ENCODE measurements at places on chromosomes 1 and 21.

DNA sequence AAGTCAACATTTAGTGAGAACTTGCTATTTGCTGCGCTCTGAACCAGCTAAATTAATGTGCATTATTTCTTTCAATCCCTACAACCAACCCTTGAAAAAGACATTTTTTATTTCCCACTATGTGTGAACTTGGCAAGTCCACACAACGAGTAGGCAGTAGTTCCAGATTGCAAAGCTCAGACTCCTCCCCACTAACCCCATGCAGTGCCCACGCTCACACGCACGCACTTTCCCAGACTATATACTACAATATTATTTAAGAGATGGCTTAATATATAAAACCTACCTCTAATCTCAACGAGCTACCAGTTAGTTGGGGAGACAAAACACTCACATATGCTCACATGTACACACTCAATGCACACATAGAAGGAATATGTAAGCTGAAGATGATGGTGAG is 671.2 kb downstream of the LMO4 start:
- DNase-seq = no peak

DNA sequence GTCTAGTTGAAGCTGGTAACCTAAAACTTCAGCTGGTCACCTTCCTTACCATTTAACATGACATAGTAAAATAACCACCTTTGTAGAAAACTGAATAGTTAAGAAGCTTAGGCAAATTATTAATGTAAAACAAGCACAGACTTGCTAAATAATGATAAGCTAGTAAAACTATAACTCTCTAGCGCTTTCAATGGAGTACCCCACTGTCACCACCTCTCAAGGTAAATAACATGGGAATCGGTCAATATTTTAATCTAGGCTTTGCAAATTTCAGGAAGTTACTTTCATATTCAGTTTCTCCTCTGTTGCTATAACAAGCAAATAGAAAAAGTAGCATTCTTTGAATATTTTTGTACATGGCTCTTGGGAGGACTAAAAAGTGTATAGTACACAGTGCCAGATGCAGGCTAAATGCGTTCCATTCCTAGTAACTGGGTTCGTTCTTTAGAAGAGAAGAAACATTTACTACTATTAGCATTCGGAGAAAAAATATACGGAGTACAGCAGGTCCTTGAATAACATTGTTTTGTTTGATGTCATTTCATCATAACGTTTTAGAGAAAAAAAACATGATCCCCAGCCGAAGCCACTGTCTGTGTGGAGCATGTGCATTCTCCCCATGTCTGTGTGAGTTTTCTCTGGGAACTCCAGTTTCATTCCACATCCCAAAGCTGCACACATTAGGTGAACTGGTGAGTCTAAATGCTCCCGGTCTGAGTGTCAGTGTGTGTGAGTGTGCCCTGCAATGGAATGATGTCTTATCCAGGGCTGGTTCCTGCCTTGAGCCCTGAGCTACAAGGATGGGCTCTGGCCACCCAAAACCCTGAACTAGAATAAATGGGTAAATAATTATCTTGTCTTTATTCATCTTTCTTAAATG is 52.5 kb downstream of the EPRS1 start:
- no peak for DNase-seq

DNA sequence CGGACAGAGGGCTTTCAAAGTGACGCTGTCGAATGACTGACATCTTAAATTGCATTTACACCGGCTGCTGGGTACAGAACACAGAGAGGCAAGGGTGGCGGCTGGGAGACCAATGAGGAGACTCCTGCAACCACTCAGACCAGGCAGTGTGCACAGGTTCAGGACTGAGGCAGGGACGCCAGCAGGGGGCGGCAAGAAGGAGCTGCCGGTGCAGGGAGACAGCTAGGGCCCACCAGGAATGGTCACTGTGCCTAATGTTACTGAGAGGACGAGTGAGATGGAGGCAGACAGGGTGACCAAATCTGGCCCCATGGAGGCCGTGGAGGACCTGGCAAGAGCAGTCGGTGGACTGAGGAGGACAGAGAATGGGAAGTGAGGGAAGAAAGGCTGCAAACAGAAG is 23.5 kb downstream of the GLIS1 start:
- peak; percentile 75 for DNase-seq

- DNase-seq = peak; percentile 86
These were observed 55.8 kb upstream of the SELENON start for GRCh38 chr1:25744140-25744581.

GRCh38 chr1:14519976-14520375 is 78.5 kb upstream of the KAZN start:
- DNase-seq = no peak

- DNase-seq = no peak
These were observed 1.3 kb upstream of the SPRR3 start for GRCh38 chr1:153000294-153000693.

DNA sequence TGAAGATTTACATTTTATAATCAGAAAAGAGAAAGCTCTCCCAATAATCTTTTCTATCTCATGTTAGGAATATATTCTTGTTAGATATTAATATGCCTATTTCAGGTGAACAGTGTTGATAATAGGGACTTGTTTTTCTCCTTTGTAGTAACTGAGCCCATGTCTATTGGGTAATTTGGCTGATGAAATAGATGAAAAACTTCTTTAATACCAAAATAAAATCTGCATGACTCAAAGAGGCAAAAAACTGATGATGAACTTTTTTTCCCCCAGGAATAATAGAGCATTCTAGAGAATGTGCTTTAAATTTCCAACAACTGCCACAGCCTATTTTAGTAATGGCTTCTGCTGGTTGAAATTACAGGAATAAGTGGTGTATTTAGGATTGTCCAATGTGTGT is 178.9 kb upstream of the GREM2 start:
- DNase-seq = no peak

- DNase-seq = no peak
These were observed 4.5 kb upstream of the SPAG17 start for GRCh38 chr1:118189564-118189963.

GRCh38 chr1:246319083-246319714 is 187.9 kb downstream of the SMYD3 start:
- DNase-seq = no peak

DNA sequence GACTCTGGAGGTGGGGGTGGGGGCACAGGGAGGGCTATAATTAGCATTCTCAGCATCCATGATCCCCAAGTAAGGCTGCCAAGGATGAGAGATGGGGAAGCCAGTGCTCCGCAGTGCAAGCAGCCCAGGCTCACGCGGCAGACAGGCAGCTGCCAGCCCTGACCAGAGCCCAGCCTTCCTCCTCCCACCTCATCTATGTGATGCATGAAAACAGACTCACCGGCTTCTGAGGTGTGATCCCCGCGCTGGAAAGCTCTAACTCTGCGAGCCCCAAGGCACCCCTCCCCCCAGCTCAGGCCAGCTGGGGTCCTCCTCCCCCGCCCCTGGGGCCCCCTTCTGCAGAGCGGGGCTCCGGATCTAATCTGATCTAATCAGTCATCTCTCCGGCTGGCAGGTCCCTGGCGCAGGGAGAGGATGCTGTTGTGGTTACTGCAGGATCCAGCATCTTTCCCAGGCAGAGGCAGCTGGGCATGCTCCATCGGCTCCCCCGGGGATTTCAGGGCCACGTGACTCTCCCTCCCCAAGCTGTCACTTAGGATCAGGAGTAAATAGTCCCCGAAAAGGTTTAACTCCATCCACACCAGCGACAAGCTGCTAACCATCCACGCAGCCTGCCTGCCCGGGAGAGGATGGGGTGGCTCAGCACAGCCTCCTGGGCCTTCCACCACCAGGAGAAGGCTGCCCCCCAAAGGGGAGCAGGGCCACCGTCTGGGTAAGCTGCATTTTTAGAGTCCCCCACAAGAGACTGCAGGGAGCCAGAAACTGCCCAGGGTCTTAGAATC is at the start of gene PLEKHA6:
Gene PLEKHA6, minus strand, starts transcription at position 456 of the 782 bp plus-strand sequence. CDS start 86,202 bp downstream, outside the sequence.
- peak; percentile 74 for DNase-seq

DNA sequence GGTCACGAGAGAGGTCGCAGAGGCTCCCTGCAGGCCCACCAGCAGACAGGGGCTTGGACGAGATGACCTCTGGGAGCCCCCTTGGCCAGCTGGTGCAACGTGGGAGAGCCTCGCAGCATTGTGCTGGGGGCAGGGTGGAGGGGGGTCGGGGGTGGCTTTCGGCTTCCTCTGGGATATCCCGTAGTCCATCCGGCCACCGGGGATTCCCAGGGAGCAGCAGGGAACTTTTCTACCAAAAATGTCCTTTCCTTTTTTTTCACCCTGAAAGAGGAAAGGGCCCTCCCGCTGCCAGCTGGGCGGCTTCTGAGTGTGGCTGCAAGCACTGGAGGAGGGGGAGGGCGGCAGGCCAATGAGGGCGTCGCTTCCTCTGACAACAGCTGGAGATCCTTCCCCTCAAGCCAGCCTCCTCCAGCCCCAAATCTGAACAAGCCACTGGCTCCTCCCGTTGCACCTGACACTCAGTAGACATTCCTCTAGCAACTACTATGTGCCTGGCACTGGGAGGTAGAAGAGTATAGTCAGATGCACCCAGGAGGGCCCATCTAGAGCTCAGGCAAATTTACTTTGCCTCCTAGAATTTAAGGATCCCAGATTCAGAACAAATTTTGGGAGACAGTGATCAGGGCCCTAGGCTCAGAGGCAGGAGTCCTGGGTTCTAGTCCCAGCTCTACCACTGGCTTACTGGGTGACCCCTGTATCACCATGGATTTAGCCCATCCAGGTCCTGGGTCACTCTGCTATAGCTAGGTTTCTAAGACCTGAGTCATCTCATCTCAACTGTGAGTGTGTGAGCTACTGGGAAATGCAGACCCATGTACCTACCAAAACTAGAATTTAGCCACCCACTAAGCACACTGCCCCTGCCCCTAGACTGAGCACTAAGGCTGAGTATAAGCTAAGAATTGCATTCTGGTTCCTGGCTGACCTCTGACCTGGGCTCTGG is 2.7 kb downstream of the MOB3C start:
- peak; percentile 92 for DNase-seq

DNA sequence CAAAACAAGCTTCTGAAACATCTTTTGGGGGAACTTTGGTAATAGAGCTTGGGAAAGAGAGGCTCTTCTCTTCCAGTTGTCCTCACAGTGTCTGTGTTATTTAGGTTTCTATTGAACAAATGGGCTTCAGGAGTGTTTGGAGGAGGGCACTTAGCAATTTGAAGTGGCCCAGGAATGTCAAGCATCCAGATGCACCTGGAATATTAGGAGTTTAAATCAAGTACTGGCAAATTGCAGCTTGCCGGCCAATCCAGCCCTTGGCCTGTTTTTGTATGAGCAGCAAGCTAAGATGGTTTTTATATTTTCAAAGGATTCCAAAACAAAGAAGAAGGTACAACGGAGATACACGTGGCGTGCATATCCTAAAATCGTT is 94.7 kb downstream of the CCDC185 start:
- no peak for DNase-seq

GRCh38 chr1:237470712-237471338 is 419.9 kb downstream of the ZP4 start:
- no peak for DNase-seq

- DNase-seq = no peak
These were observed 487.0 kb upstream of the RGS18 start for GRCh38 chr1:191671236-191671635.

GRCh38 chr1:204733869-204734596 is 48.5 kb upstream of the LRRN2 start:
- DNase-seq = no peak

- no peak for DNase-seq
These were observed 782.4 kb upstream of the BRINP3 start for GRCh38 chr1:191260056-191260455.

- DNase-seq = no peak
These were observed 37.0 kb downstream of the SLC9A1 start for GRCh38 chr1:27117733-27118439.

DNA sequence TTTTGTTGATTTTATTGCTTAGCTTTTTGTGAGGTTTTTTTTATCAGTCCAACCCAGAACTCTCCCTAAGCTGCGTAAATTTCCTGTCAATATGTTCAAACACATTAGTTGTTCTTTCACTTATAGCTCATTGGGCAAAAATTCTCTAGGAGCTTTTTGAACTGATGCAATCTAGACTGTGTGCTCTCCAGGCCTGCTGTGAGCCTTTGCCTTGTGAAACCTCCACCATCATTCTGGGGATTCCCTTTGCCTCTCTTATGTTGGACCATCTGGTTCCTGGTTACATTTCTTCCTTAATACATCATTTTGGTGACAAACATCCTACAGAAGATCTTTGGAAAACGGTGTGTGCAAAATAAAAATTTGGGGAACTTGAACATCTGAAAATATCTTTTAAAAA is 247.2 kb downstream of the LRRC7 start:
- DNase-seq = no peak

- no peak for DNase-seq
These were observed 238.4 kb upstream of the POU3F1 start for GRCh38 chr1:38284953-38285352.

GRCh38 chr1:184299406-184299790 is 87.4 kb upstream of the C1orf21 start:
- DNase-seq = no peak

DNA sequence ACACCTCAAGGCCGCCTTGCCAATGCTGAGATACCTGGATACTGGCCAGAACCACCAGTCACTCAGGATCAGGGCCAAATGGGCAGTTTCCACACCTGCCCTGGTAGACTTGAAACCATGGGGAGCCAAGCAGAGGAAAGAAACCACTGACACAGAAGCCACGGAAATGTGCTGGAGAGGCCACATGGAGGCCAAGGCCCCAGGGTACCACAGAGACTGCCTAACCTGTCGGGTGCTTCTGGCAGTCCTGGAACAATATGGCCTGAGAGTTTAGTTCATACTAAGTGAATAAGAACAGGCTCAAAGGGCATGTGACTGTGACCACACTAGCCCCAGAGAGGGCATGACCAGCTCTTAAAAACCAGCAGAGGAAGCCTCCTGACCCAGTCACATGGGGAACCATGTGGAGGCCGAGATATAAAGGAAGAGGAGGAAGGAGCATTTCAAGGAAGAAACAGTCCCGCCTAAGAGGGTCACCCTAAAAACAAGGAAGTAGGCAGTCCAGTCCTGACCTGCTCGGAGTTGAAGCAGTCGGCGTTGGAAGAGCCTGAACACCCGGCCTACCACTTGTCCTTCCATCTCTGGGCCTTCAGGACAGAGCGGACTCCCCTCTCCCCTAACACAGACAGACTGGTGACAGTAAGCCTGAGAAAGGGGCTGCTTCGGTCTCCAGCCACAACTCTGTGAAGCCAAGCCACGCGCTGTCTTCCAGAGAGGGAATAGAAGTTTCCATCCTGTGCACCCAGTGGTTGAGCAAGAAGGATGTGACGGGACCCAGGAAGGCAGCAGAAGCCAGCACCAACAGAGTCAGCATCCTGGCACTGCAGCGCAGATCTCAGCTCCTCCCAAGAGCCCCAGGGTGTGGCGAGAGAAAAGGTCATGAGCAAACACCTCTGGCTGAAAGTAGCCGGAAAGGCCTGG is at the start of gene DENND2D:
Gene DENND2D, minus strand, starts transcription at position 766 of the 921 bp plus-strand sequence. Its CDS starts 187 bp downstream, at position 579.
- DNase-seq = no peak

GRCh38 chr1:194024659-194025058 is 838.2 kb upstream of the B3GALT2 start:
- DNase-seq = no peak

DNA sequence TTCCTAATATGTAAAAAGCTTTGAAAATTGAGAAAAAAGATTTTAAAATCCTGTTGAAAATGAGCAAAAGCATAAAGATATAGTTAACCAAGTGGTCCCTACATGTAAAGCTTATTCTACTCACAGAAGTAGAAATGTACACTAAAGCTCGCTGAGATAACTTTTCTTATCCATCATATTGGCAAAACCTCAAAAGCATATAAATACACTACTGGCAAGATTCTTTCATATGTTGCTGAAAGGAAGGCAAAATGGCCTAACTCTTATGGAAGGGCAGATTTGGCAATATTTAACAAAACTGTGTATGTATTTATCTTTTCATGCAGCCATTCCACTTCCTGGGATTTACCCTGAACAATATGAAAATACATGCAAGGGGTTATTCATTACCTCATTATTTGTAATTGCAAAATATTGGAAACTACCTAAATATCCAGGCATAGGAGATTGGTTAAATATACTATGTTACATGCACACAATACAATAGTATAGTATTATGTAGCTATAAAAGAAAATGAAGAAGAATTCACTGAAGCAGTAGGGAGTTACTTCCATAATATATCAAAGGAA is 43.2 kb upstream of the LYPLAL1 start:
- DNase-seq = no peak

All from H7 (cell line).